ENCODE measurements at places on chromosomes 3 and 15.

DNA sequence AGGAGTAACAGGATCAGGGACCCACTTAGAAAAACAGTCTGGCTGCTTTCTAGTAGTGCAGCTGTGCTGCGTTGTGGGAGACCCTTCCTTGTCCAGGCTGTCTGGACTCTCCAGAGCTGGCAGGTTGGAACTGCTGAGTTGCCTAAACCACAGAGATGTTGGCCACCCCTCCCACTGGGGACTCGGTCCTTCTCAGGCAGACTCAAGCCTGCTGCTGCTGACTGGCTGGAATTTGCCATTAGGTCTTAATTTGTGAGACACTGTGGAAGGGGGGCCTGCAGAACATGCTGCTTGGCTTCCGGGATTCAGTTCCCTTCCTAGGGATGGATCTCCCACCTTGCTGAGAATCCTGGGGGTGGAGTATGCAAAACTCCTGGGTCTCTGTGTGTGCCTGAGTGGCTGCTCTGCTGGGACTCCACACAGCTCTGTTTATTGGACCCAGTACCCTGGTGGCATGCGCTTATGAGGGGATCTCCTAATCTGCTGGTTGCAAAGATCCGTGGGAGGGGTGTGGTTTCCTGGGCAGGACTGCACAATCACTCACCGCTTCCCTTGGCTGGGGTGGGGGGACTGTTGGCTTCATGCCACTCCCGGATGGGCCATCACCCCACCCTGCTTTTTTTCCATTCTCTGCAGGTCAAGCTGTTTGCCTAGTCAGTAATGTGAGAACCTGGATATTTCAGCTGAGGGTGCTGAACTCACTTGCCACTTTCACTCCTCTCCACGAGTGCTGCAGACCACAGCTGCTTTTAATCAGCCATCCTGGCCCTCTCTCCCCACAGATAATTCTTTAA lies 150.5 kb downstream of the CFAP20DC start:
- peak; percentile 83 for DNase-seq

DNA sequence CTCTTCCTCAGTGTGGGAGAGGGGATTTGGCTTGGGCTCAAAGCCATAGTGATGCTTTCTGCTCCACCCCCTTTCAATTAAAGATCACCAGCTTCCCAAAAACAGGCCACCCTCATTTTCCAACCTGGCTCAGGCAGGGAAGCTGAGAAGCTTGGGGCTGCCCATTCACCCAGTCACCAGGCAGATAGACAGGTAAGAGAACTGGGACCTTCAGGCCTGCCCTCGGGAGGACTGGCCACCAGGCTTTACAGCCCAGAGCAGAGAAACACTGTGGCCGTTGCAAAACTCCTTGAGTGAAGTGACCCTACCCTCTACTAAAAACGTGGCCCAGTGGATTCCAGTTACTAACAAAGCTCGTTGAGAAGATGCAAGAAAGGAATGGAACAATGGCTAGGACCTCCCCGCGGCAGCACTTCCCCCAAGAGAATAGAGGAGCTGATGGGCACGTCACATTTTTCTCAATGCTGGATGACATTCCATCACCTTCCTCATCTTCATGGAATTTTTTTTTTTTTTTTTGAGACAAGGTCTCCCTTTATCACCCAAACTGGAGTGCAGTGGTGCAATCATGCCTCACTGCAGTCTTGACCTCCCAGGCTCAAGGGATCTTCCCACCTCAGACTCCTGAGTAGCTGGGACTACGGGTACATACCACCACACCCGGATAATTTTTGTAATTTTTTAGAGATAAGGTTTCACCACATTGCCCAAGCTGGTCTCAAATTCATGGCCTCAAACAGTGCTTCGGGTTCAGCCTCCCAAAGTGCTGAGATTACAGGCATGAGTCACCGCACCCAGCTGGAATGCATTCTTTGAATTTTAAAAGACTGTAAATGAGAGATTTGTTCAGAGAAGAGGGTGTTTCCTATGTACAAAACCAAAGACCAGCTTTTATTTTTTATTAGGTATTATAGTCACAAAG lies 37.9 kb downstream of the LIPC start:
- DNase-seq: no peak

DNA sequence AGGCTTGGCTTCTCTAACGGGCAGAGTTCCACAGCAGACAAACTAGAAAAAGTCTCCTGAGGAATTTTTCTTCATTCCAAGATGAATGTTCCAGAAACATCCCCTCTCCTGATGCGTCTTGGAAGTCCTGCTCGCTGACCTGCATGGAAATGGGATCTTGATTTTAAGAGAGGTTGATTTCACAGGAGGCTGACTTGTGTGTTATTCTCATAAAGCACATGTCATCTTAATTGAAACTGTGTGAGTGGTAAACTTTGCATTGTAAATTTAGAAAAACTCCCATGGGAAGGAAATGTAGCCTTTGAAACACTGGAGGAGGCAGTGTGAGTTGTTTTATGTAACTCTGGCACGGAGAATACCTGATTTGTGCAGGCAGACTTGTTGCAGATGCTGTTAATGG lies 337.8 kb upstream of the NR2E3 start:
- no peak for DNase-seq

DNA sequence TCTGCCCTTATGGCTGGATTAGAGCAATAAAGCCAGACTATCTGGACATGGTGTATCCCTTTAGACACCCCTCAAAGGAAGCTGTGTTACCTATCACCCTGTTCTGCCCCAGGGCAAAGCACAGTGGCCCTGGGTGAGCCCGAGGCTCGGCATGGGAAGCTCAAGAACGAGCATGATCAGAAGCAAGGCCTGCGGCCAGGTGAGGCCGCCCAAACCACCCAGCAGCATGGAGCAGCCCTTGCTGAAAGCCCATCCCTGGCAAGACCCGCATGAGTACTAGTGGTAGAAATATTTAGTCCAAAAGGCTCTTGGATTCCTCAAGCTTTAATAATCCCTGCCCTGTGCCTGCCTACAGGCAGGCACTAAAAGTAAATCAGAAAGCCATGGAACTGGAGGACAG lies 261.1 kb downstream of the MEX3B start:
- no peak for DNase-seq

- DNase-seq: no peak
Measured at GRCh38 chr3:51390246-51391074, 625 bp upstream of the RBM15B start.

DNA sequence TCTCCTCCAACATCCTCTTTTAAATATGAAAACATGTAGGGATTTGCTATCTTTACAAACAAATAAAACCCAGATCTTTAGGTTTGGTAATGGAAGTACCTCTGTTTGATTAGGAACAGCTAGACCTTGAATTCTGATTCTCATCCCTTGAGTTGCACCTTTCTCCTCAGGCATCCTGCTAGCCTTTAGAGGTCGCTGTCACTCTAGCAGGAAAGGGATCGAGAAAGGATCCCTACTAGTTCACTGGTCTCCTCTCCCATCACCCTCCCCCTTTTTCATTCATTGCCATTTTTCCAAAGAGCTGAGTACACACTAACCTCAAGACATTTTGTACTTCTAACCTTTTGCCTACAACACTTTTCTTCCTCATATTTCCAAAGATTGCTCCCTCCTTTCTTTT lies 569.8 kb downstream of the RBMS3 start:
- DNase-seq: no peak

DNA sequence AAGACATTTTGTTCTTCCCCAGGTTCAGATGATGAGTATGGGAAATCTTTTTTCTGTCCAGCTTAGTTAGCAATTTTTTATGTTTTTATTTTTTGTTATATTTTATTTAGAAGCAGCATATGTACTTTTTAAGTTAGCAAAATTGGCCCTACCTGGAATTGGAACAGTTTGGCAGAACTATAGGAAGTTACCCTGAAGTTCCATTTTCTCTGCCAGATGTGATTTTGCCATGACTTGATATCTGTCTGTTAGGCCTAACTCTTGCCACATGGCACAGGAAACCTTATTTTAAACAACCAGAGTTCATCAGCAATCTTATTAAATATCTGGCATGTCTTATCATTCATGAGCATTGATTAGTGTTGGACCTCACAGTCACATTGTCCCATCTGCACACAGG lies 67.1 kb downstream of the ADAMTSL3 start:
- DNase-seq: no peak

- no peak for DNase-seq
Measured at GRCh38 chr3:73213896-73214295, 152.4 kb downstream of the EBLN2 start.

DNA sequence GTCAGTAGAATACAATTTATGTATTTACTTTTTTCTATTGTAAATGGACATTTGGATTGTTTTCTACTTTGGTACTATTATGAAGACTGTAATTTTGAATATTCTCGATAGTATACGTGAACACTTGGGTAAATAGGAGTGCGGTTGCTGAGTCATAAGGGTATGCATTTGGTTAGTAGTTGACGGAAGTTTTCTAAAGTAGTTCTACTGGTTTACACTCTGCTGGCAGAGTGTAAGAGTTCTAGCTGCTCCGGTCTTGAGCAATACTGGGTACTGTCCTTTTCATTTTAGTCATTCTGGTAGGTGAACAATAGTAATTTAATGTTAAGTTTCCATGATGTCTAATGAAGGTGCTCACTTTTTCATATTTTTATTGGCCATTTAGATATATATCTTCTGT lies 70.0 kb downstream of the MEF2A start:
- DNase-seq: no peak

GRCh38 chr3:87182023-87182422 lies 45.1 kb upstream of the CHMP2B start:
- no peak for DNase-seq

- DNase-seq: no peak
Measured at GRCh38 chr15:58200739-58201138, 62.6 kb downstream of the AQP9 start.

DNA sequence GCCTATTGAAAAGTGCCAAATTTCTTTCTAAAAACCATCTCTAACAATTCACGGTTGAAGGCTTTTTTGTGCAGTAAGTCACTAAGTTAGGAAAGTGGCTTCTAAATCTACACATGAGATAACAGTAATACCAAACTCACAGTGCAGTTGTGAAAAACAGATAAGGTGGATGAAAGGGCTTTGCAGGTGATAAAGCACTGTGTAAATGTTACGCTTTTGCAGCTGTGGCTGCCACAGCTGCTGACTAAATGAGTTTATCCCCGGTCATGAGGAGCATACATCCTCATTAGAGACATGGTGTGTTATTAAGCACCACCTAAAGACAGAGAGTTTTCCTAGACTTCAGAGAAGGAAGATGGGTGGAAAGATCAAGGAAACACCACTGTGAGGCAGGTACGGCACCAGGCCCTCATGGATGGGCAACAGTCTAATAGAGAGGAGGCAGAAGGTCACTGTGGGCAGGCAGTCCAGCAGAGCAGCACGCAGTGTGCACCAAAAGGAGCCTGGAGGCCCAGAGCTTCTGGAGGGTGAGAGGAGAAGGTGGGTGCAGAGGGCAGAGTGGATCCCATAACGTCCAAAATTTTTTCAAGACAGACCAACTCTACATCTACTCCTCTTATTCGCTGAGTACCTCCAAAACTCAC lies 68.5 kb downstream of the FMN1 start:
- no peak for DNase-seq

DNA sequence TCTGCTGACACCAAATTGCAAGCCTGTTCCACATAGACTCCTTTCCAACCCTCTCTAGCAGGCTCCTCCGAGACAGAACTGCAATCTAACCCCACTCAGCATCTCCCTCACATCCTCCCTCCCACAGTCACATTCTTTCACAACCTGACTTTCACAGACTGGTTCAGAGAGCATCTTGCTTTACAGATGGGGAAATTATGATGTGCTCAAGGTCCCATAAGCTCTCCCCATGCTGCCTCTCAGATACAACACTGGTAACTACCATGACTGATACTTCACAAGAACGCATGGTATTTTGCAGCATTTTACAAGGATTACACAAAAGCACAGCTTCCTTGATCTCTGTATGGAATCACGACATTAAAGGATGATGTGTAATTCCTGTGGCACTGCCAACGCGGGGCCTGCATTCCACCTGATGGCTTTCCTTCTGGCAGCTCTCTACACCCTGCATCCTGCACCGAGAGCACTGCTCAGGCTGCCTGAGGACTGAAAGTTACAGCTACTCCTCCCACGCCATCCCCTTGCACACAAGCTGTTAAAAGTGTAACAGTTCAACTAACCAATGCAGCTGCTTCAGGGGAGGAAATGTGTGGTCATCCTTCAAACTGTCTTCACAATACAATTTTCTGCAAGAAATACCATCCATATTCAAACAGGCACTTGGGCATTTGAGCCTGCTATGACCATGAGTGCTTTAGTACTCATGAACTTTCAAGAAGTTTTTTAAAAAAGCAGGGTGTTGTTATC lies 27.6 kb downstream of the TBC1D2B start:
- DNase-seq: peak; percentile 74

DNA sequence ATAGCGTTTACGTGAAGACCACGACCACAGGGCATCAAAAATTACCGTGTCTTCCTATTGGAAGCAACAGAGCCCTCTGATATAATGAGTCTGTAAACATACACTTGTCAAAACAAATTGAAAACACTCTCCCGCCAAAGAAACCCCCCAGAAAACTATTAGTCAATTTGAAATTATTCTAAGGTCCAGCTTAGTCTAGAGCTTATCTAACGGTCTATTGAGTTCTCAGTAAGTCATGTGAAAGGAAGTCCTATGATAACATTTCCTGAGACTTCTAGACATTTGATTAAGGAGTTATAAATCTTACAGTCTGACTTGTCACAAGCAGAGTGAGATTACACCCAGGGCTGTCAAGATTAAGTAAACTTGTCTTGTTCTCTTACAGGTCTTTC lies 356.3 kb downstream of the FOXP1 start:
- DNase-seq: no peak

DNA sequence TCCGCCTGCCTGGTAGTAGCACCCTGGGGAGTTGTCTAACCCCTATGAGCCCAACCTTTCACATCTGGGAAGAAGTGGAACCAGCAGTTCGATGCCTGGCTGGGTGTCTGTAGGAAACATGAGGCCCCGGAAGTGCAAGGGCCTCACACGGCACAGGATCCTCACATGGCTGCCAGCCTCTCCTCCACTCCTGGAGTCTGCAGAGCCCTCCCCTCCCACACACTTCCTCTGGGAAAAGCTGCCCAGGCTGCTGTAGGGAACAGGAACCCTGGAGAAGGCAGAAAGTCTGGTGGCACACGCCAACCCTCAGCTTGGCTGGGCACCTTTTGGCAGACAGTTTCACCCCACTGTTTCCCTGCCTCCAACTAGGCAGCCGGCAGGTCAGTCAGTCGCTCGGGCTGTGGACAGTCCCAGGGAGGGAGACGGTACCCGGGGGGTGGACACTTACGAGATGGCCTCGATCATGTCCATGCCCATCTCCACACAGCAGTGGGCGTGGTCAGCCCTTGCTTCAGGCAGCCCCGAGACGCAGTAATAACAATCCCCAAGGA lies 118.4 kb downstream of the ADCY5 start:
- no peak for DNase-seq

DNA sequence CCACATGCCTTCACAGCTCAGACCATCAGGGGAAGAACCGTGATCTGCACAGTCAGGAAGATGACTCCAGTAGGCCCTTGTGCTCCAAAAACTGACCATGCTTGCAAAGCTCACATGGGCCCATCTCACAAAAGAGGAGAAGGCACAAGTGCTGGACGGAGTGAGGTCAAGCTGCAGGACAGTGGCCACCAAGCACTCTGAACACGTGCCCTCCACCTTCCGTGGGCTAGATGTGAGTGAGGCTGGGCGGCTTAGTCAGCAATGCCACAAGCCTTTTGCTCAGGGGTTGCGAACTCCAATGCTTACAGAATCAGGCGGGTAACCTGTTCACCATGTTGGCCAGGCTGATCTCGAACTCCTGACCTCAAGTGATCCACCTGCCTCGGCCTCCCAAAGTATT lies 70.9 kb downstream of the SCN5A start:
- DNase-seq: no peak

Data from GDM1 (cell line).